ENCODE measurements at places on chromosomes 13 and 19.

DNA sequence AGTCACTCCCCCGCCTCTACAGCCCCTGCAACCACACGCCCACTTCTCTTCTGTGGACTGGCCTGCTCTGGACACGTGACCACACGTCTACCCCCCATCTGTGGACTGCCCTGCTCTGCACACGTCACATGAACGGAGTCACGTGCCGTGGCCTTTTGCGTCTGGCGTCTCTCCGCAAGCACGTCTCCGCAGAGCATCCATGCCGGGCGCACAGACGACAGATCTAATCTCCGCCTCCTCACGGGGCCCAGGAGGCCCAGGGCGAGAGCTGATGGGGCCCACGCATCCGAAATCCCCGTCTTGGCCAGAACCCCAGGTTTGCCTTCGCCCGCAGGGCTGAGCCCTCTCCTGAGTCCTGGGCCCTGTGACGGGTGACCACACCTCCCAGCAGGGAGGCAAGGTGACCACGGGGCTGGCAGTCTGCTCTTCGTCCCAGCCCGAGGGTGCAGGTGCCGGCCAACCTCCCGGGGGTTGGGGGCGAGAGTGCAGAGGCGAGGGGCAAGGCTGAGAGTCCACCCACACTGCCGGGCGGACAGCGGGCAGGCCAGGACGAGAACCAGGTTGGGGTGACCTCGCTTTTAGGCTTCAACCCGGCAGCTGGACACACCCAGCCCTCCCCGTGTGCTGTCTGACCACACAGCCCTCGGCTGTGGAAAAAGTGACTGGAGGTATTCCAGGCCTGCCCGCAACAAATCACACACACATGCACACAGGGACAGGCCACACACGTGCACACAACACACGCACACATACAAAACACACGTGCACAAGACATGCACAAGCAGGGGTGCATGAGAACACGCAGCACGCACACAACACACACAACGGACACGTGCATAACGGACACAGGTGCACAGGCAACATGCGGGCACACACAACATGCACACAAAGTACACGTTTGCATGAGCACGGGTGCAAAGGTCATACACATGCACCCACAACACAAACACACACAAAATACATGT is 3.9 kb downstream of the SBNO2 start:
- no peak for DNase-seq

DNA sequence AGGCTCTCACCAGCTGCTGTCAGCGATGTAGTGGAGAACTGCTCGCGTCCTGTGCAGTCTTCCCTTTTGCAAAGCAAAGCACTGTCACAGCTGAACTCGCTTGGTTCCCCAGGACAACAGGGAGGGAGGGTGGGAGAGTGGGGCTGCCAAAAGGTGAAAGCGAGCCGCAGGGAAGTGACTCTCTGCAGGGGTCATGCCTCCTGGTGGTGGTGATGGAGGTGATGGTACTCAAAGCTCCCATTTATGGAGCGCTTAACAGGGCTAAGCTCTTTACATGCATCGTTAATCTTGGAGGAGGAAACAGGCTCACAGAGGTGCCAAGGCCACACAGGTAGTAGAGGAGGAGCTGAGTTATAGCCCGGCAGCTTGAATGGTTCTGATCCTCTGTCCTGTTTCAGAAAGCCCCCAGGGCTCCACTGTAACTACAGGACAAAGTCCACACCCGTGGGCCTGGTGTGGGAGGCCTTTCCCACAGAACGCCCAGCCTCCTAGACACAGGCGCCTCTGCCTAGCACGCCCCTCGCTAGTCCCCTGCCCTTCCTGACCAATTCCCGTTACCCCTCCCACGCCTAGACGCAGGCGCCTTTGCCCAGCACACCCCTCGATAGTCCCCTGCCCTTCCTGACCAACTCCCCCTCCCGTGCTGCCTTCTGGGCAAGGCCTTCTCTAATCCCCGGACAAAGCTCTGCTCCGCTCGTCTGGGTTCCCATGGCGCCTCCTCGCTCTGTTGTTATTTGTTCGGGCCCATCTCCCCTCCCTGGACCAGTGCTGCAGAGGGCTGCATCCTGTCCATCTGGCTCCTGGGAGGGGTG is 10.7 kb downstream of the PPP1R37 start:
- no peak for DNase-seq

GRCh38 chr19:42252365-42253244 is 2.3 kb downstream of the ERF start:
- peak; percentile 49 for DNase-seq

GRCh38 chr19:16402041-16402440 is 69.7 kb downstream of the EPS15L1 start:
- DNase-seq: no peak

DNA sequence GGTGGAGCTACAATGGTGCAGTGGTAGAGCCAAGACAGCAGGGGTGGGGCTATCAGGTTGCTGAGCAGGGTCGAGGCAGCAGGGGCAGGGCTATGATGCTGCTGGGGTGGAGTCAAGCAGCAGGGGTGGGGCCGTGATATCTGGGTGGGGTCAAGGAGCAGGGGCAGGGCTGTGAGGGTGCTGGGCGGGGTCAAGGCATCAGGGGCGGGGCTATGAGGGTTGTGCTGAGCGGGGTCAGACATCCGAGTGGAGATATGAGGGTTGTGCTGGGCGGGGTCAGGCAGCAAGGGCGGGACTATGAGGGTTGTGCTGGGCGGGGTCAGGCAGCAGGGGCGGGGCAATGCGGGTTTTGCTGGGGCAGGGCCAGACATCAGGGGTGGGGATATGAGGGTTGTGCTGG is 14.7 kb downstream of the HCN2 start:
- DNase-seq: peak; percentile 12

GRCh38 chr19:12843999-12844732 is 5.9 kb downstream of the MAST1 start:
- peak; percentile 42 for DNase-seq

DNA sequence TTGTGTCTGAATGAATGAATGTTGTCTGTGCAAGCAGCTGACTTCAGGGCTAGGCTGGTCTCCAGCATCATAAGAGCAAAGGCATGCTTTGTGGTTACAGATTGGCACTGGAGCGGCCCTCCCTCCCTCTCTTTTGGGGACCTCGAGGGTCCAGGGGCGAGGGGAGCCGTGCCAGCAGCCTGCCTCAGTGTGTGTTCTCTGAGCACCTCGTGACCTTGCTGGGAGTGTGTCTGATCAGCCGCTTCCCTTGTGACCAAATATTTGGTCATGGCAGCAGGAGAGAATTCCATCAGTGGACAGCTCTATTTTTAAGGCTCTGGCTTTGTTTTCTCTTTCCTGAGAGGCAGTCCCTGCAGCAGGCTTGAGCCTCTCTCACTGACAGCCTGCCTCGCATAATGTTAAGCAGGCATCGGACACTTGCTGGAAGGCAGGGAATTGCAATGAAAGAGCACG is 329.7 kb downstream of the UQCRFS1 start:
- DNase-seq: no peak

GRCh38 chr19:6790194-6791128 is 18.0 kb downstream of the VAV1 start:
- DNase-seq: no peak

- no peak for DNase-seq
Observed at GRCh38 chr13:45082964-45083363, 37.3 kb upstream of the GTF2F2 start.

GRCh38 chr19:38977445-38978325 is 2.1 kb upstream of the FBXO17 start:
- DNase-seq: peak; percentile 7

DNA sequence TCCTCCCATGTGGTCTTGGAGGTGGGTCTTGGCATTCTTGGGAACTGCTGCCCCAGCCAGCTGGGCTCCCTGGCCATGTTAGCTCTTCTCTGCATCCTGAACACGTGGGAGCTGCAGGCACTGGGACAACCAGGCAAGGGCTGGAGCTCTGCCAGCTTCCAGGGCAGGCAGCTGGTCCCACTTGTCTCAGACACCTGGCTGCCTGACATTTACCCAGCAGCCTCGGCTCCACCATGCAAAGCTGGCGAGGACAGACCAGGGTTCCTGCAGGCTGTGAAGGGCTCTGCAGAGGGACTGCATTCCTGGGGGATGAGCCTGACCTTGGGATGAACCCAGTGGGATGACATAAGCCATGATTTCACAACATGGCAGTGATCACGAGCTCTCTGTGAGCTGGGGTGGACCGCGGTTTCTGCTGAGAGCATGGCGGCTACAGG is 99.0 kb upstream of the TSHZ3 start:
- DNase-seq: no peak

GRCh38 chr19:31113293-31113692 is 235.9 kb downstream of the TSHZ3 start:
- DNase-seq: no peak

- no peak for DNase-seq
Observed at GRCh38 chr19:13130886-13131490, 12.9 kb downstream of the NACC1 start.

- DNase-seq: no peak
Observed at GRCh38 chr13:114142137-114142550, 9.7 kb upstream of the RASA3 start.

GRCh38 chr19:48718711-48719231 is 754 bp downstream of the MAMSTR start:
- DNase-seq: no peak

- no peak for DNase-seq
Observed at GRCh38 chr13:37417060-37417441, 181.5 kb downstream of the POSTN start.

DNA sequence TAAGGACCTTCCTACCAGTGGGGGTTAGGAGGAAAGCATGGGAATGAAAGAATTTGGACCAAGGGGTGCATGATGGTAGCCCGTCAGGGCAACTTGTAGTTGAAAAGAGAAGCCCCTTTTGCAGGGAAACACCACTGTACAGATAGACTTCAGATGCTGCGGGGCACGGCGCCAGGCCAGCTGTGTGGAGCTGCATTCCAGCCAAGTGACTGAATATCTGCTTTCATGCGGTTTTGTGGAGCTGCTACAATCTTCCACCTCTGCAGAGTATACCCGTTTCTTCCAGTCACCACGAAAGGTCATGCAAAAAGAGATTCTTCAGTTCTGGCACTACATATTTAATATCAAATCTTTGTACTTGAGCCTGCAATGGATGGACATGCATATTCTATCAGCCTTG is 104.7 kb downstream of the RGCC start:
- DNase-seq: no peak

GRCh38 chr13:99432609-99433542 is 68.4 kb upstream of the TM9SF2 start:
- peak; percentile 99 for DNase-seq

- no peak for DNase-seq
Observed at GRCh38 chr13:41706152-41706551, 248.8 kb downstream of the RGCC start.

GRCh38 chr19:11169896-11170678 is 14.5 kb upstream of the SPC24 start:
- no peak for DNase-seq

DNA sequence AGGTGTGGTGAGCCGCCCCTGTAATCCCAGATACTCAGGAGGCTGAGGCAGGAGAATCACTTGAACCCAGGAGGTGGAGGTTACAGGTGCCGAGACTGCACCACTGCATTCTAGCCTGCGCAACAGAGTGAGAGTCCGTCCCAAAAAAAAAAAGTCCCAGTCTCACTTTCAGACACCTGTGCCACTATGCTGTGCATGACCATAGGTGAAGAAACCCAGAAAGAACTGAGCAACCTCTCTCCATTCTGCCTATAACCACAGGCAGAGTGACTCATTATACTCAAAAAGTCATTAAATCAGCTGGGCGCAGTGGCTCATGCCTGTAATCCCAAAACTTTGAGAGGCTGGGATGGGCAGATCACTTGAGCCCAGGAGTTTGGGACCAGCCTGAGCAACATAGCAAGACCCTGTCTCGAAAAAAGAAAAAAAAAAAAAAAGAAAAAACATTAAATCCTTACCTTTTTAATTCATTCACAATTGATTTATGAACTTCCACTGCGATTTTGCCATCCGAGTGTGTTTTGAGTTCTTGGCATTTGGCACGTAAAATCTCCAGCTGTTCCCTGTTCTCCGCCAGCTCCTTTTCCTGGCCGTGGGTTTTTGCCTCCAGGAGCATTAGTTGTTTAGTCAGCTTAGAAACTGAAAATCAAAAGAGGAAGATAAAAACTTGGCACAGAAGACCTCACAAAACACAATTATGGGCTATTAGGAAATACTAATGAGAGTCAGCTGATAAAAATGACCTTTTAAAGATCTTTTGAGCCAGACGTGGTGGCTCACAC is 45.5 kb upstream of the SLC7A9 start:
- no peak for DNase-seq

- no peak for DNase-seq
Observed at GRCh38 chr13:101545521-101545920, 93.0 kb downstream of the ITGBL1 start.

DNA sequence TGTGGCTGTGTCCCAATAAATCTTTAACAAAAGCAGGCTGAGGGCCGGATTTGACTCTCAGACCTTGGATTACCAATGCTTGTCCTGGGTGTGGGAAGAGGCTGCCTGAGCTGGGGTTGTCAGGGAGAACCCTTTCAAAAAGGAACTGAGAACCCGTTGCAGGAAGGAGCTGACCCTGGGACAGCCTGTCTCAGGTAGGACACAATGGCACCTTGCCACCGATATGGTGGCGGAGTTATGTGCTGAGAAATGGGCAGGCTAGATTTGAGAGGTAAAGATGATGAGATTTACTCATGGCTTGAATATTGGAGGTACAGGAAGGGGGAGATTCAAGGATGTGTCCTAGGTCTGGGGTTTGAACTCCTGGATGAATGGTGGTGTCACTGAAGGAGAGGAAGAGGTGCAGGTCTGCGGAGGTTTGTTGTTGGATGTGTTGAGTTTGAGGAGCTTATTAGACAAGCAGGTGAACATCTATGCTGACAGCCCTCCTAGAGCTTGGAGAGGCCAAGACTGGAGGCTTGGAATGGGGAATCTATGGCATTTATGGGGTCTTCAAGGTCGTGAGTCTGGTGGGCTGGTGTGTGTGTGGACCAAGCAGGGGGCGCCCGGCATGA is 7.2 kb downstream of the PLEKHF1 start:
- no peak for DNase-seq

- DNase-seq: no peak
Observed at GRCh38 chr19:8150178-8150865, 930 bp upstream of the FBN3 start.

DNA sequence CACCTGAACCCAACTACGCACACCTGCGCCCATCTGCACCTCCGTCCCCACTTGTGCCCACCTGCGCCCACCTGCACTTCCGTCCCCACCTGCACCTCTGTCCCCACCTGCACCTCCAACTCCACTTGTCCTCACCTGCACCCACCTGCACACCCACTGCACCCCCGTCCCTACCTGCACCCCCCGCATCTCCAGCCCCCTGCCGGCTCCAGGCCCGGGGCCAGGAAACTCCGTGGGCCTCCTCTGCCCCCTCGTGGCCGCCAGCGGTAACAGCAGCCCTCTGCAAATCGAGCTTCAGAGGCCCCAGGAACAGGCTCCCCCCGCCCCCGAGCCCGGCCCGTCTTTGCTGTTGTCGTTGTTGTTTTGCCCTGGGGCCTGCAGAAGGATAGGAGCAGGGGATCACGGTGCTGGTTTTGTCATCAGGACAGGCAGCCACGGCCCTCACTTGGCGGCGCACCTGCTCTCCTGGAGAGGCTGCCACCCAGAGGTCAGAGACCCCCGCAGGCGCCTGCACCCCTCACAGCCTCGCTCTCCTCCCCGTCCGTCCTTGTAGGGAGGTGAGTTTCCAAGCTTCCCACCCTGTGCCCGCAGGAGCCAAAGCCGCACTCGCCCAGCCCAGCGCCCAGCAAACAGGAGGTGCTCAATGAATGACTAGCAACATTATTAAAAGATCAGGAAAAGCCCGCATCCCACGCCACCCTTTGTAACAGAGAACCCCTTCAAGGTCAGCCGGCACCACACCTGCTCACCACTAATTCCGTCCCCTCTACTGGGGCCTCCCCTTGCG is 65.4 kb downstream of the GNG7 start:
- peak; percentile 76 for DNase-seq
